ENCODE measurements at places on chromosomes 5 and 9.
A peak's percentile ranks its signal among the peaks of the same experiment; 100 is the strongest.

DNA sequence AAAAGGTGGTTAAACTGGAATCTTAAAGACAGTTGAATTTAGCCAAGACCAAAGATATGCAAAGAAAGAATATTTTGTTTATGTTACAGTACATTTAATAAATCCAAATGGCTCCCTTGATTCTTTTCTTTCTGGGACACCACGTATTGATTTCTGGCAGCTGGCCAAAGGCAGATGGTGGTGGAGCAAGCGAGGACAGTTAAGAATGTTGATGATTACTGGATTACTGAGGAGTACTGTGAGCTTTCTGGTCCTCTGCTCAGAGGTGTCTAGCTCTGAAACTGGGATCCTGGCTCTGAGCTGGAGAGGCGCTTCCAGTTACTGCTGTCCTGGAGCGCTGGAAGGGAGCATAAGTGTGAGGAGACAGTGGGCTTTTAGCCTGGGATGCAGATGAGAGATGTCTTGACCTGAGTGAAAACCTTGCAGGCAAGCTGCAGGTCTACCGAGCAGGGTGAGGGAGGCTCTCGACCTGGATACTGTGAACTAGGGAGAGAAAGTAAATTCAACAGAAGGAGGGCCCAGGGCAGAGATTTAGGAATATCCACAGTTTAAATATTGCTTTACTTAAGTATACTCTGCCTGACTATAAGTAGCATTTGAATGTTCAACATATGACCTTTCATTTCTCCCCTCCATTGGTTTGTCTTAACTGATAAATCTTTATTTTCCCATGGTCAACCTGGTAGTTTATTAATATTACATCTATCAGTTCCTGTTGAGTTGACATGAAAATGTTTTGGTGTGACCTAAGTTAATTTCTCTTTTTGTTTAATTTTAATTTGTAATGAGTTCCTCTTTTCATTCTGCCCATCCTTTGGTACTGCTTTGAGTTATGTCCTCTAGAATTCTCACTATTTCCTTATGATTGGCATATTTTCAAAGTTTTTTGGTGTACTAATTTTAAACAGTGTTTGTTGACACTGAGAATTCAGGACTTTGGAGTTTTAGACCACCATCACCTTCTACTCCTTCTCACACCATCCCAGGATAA, 3.7 kb downstream of the SYK start:
- DNase-seq, result no peak

GRCh38 chr9:124242331-124243194, 15.2 kb upstream of the NEK6 start:
- DNase-seq, result no peak

- DNase-seq, result peak; percentile 94
Measured at GRCh38 chr9:133133681-133134387, 12.8 kb upstream of the RALGDS start.

GRCh38 chr5:132663771-132664695, 6.1 kb downstream of the IL13 start:
- no peak for DNase-seq

GRCh38 chr5:127671218-127671617, 22.3 kb downstream of the CTXN3 start:
- no peak for DNase-seq

DNA sequence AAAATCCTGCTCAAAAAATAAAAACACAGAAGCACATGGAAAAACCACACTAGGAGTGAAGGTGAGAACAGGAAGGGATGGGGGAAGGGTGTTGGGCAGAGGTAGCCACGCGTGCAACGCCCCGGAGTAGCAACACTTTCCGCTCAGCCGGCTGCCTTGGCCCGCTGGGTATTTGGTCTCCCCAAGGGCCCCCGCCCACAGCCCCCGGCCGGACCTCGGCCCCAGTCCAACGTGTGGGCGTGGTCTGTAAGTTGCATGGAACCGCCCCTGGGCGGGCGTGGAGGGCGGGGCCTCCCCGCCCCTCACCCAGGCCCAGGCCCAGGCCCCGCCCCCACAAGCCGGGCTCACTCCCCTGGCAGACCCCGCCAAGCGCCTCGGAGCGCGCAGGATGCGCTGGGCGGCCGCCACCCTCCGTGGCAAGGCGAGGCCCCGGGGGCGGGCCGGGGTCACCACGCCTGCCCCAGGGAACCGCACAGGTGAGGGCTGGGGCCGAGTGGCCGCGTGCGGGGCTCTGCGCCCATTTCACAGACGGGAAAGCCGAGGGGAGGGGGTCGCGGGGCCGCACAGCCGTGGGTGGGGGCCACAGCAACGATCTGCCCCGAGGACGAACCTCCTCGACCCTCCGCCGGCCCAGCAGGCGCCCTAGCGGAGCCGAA, at the start of gene SUSD3:
Gene SUSD3 (plus strand): TSS at position 347 of the 656 bp plus-strand sequence. CDS start 42 bp downstream, at position 389.
- DNase-seq, result no peak

DNA sequence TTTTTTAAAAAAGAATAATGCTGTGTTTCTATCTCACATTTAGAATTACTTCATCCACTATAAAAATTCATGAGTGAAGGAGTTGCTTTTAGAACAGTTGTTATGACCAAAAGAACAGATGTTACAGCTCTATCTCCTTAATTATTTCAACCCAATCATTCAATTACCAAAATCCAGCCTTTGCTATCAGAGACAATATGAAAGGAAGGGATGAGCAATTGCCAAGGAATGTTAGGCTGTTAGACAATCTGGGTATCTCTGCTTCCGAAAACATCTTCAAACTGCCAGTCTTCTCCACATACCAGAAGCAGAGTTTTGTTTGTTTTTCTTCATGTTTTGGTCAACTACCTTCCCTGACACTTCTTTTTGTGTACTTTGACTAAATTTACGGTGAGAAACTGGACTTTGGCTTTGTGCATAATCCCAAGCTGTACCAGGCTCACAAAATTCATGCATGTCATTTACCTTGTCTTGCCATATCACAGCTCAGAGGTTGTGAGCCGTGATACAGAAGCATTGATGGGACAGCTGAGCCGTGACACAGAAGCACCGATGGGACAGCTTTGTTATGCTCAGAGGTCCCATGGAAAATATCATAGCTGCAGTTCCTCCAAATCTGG, 405.5 kb downstream of the KIF4B start:
- no peak for DNase-seq

- DNase-seq, result no peak
Measured at GRCh38 chr5:114361724-114362196, at the start of gene KCNN2. TSS of gene KCNN2 (plus strand) at chr5:114362070. CDS start at chr5:114362140, 70 bp downstream.

- no peak for DNase-seq
Measured at GRCh38 chr5:122463221-122463620, 151.2 kb downstream of the SNCAIP start.

- DNase-seq, result peak; percentile 48
Measured at GRCh38 chr9:127347831-127348776, 48.9 kb upstream of the SLC2A8 start.

GRCh38 chr9:1659363-1659690, 355.8 kb upstream of the SMARCA2 start:
- DNase-seq, result no peak

- DNase-seq, result no peak
Measured at GRCh38 chr5:115116001-115116400, 53.7 kb downstream of the TRIM36 start.

DNA sequence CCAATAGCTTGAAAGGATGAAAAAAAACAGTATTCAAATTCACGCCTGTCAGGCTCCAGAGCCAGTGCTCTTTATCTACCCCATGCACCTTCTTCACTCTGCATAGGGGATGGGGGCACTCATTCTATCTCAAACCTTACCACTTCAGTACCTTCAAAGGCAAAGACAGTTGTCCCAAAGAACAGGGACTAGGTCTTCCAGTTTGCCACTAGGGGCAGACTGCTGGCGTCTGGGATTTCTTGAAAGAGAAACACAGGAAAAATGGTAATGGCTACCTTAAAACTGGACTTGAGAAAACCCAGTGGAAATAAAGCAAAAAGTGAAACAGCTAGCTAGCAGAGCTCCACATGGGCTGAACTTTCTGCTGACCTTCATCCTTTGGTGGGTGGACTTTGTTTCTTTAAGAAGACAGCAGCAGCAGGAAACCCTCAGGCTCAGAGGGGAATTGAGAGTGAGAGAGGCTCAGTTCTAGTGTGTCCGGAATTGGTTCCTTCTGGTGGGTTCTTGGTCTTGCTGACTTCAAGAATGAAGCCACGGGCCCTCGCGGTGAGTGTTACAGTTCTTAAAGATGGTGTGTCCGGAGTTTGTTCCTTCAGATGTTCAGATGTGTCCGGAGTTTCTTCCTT, 41.0 kb upstream of the SLC36A1 start:
- DNase-seq, result no peak

DNA sequence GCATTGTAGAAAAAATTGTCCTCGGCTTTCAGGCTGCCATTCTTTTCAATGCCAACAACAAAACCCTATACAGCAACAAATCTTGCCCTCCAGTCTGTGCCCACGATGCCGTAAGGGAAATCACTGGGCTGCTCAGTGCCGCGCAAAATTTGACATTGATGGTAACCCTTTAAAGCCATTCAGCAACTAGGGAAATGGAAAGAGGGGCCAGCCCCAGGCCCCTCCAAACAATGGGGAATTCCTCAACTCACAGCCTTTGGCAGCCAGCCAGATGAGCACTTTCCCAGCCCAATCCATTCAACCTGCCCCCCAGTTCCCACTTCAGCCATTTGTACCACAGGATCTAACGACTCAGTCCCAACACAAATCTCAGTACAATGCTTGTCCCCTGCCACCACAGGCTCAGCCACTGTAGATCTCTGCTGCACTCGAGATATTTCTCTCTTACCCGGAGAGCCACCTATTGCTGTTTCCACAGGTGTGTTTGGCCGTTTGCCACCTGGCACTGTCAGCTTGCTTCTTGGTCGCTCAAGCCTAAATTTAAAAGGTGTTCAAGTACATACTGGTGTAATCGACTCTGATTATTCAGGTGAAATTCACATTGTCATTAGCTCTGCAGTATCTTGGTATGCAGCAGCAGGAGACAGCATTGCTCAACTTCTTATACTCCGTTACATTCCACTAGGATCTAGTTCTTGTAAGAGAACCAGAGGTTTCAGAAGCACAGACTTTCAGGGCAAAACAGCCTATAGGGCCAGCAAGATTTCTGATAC, 103.3 kb downstream of the SYK start:
- no peak for DNase-seq

DNA sequence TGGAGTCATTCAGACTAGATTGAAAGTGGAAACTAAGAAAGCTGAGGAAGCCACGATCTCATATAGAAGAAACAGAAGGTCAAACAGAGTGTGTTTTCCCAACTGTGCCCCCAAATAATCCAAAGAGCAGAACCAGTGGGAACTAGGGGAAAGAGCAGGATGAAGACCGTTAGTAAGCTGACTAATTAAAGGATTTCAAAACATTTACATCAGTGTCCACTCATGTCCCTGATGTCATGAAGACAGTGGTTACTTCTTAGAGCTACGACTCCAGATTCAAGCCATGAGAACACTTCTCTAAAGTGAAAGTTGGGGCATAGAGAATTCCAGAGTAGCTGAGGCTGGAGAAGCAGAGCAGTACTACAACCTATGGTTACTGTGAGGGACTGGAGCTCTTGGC, 119.6 kb upstream of the SLC12A2 start:
- DNase-seq, result no peak

All from HCEC 1CT (cell line).